ENCODE measurements at places on chromosomes 4 and X.
A peak's percentile ranks its signal among the peaks of the same experiment; 100 is the strongest.

GRCh38 chr4:176406736-176407135, 87.0 kb downstream of the SPCS3 start:
- DNase-seq, result no peak

DNA sequence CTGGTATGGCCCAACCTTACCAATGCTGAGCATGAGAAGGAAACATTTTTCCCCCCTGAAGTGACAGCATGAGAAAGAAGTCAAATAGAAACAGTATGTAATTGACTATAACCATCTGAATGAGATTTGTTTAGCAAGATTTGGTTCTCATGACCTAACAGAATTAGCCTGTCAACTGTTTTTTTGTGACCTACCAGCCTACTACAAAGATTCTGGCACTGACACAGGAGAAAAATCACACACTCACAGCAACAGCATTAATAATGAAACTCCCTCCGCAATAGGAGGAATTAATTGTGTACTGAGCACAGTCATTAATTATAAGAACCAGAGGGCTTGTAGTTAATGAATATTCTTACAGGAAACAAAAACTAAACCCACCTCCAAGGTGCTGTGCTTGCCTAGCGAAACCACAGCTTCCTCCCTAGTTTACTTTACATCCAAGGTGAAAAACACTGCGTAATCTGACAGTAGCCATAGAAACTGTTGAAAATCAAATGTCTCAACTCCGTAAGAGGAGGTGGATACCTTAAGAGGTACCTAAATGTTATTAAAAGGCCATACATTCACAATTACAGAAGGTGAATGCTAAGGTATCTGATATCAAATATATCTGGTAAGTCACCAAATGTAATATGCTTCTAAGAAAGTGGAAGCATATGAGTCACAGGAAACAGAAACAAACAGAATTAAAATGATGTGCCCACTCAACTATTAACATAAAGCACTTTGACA, 34.9 kb downstream of the MMRN1 start:
- no peak for DNase-seq

GRCh38 chrX:133601116-133601515, 185.8 kb upstream of the GPC4 start:
- DNase-seq, result no peak

DNA sequence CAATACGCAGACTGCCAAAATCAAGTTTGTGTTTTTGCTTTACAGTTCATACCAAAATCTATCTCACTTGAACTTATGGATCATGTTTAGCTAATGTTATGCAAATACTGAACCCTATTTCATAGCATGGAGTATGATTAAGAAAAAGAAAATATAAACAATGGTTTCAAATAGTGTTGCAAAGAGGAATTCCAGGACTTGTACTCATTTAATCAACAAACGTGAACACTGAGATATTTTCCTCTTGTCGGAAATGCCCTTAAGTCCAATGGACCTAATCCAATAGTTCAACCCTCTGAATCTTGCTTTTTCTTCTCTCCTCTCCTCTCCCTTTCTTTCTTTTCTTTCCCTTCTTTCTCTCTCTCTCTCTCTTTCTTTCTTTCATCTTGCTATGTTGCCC, 30.8 kb downstream of the RASL11B start:
- no peak for DNase-seq

DNA sequence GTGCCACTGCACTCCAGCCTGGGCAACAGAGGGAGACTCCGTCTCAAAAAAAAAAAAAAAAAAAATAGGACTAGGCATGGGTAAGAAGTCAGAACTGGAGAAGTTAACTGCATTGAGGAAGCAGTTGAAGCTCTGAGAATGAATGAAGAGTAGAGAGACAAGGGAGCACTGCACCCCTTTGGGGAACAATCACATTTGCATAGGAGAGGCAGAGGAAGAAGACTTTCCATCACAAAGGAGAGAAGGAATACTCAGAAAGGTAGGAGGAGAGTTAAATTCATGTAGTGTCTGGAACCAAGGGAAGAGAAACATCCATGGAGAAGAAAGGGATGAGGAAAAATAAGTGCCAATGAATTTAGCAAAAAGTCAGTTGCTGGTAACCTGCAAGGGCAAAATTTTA, 72.4 kb downstream of the GPC3 start:
- no peak for DNase-seq

- DNase-seq, result no peak
Observed at GRCh38 chrX:71214604-71215337, 8.3 kb upstream of the GJB1 start.

- DNase-seq, result no peak
Observed at GRCh38 chrX:40175511-40176350, 78.0 kb upstream of the BCOR start.

DNA sequence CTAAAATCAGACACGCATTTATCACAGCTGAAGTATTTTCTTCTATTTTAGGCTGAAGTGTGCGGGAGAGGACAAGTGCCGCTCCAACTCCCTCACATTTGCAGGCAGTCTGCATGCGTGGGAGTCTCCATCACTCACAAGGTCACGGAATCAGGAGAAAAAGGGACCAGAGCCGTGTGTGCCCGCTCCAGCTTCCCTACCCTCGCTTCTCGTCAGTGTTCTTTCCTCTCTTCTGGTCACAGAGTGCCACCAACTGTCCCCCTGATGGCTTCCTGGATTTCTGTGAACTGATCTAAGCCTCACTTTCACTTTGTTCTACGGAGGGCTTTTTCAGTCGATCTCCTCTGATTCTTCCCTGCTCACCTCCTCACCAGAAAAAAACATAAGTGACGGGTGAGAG, 407.4 kb upstream of the AADAT start:
- peak; percentile 16 for DNase-seq

DNA sequence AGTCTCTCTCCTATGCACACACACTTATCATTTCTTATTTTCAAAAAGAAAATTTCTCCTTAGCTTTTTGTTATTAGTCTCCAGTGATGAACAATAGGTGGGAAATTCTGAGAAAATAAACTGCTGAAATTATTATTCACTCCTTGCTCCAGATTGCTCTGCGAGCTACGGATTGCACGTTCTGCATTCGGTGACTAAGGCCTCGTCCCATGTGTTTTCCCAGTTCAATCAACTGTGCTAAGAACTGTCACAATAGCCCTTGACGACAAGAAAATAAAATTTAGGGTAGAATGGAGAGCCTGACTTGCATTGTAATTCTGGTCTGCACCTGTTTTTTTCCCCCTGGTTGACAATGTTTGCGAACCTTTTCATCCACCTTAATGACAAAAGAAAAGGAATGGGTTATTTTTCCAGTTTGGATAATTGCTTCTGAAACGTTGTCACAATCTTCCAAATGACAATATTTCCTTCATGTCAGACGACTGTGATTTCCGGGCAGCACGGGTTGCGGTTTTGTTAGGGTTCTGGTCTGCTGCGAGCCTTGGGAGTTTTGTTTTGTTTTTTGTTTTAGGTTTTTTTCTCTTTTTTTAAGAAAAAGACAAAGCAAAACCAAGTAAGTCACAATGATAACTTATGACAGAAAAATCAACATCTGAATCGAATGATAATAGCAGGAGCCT, 124.5 kb upstream of the NOCT start:
- DNase-seq, result no peak

- no peak for DNase-seq
Observed at GRCh38 chrX:47497271-47497888, 14.4 kb upstream of the ZNF41 start.

DNA sequence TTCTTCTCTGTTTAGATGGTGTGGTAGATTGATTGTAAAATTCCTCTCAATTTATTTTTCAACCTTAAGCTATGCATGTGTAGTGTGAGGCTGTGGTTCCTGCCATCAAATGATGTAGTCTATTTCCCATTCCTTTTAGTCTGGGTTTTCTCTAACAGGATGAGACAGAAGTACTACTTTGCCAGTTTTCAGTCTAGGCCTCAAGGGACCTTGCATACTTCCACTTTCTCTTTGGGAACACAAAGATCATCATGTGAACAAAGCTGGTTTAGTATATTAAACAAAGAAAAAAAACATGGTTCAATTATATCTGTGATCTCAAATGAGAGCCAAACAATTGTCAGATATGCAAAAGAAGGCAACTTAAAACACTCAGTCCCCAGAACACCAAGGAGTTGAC, 1284.0 kb downstream of the RAPGEF2 start:
- DNase-seq, result no peak

DNA sequence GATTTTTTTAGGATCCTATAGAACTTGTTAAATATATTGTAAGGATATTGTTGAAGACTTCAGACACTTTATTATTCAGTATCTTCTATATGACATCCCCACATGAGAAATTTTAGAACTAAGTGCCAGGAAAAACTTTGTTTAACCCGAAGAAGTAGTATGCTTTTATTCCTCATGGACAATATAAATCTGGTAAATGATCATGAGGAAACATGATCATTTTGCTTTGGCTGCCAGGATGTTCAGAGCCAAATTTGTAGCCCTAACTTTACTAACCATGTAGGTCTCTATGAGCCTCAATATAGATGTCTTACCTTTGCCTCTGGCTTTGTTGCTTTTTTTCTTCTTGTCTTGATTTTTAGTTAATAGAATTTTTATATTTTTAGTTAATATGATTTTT, 77.8 kb upstream of the TEX13D start:
- no peak for DNase-seq

GRCh38 chrX:153573984-153574383, 25.0 kb downstream of the CCNQ start:
- no peak for DNase-seq

- peak; percentile 59 for DNase-seq
Observed at GRCh38 chrX:140572724-140573123, 67.9 kb upstream of the SOX3 start.

DNA sequence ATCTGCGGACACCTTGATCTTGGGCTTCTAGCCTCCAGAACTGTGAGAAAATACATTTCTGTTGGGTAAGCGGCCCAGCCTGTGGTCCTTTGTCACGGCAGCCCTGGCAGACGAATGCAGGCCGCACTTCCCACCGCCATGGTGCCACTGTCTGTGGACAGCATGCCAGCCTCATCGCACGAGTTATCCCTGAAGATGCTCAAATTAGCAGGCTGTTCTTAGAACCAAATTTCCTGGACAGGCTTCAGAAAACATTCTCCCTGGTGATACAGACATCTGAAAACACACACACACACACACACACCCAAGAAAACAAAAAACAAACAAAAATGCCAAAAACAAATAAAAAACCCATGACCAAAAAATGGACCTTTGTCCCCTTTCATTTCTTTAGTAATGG, 343.5 kb upstream of the GATB start:
- DNase-seq, result no peak

DNA sequence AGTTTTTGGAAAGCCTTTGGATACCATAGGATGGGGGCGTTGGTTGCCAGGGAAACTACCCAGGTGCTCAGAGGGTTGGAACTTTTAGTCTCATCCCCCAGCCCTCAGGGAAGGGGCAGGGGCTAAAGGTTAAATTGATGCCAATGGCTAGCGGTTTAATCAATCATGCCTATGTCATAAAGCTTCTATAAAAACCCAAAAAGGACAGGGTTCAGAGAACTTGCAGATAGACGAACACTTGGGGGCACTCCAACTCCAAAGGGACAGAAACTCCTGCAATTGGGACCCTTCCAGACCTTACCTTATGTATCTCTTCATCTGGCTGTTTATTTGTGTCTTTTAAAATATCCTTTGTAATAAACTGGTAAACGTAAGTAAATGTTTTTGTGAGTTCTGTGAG, 30.0 kb upstream of the GPR173 start:
- DNase-seq, result no peak

DNA sequence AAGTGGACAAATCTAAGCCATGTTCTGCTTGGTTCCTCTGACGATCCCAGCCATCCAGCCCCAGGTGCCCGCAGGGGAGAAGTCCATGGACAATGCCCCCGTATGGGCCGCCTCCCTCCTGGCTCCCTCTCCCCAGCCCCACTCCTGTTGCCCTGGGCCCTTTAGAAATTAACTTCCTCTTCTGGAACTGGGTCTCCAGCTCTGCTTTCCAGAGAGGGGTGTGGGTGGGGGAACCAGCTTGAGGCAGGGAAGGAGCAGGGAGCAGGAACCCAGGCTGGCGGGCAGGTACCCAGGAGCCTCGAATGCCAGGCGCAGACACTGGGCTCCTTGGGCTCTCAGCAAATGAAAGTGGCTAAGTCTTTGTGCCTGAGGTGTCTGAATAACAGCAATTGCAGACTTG, 12.7 kb upstream of the ABLIM2 start:
- no peak for DNase-seq

GRCh38 chr4:17098401-17098800, 200.0 kb upstream of the LDB2 start:
- DNase-seq, result no peak

GRCh38 chr4:82645936-82646565, 84.3 kb upstream of the TMEM150C start:
- DNase-seq, result no peak

- no peak for DNase-seq
Observed at GRCh38 chr4:5758741-5759140, 47.7 kb downstream of the EVC start.

Data from HEK293T (cell line).